ENCODE measurements at places on chromosomes 7 and 10.

DNA sequence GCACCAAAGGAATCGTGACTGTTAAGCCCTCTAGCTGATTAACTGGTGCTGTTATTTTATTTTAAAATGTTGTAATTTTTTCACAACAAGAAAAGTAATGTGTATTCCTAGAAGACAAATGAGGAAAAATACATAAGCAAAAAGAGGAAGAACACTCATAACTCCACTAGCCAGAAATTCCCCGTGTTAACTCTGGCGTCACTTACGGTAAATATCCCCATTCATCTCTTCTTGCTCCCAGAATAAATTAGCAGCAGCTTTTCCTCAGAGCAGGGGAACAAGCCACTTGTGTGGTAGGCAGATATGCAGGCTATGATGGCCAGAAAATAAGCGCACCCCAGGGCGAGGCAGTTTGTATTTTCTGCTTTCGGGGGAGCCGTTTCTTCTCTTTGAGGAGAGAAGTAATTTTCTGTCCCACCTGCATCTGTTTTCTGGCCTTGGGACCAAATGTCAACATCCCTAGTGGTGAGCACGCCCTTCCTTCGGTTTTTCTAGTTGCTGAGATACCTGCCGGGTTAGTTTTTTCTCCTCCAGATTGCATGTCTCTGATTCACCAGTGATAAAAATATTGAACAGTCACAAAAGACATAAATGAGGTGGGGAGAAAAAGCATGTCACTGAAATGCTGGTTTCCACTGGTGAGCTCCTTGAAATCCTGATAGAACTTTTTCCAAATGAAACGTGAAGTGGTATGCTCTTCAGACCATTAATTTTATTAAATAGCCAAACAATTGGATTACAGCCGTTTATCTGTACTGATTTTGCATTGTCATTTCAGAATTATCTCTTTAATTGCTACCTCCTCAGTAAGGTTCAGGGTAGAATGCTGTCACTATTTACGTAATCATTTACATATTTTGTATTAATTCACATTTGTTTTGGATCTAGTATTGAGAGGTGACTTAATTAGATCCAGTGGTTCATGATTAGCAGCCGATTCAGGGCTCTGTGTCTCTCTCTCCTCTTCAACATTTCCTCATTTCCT, 268.1 kb downstream of the CAMK1D start:
- DNase-seq, result peak; percentile 34

DNA sequence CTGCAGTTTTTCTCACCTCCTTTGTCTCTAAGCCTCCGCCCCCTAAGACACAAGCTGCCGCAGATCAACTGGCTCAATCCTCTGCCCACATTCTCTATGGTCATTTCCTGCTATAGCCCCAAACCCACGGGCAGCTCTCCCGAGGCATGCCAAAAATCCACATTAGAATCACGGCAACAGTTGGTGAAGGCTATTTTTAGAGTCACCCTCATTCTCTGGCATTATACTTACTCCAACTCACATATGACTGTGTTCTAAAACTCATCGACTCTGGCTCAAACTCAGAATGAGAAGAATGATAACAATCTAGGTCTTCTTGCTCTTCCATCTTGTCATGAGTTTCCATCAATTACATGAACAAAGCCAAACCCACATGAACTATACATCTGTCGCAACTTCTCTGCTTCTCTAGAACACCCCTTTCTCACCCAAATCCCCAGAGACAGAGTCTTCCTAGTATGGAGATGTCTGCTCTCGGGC, 10.9 kb upstream of the KIAA1549 start:
- peak; percentile 31 for DNase-seq

DNA sequence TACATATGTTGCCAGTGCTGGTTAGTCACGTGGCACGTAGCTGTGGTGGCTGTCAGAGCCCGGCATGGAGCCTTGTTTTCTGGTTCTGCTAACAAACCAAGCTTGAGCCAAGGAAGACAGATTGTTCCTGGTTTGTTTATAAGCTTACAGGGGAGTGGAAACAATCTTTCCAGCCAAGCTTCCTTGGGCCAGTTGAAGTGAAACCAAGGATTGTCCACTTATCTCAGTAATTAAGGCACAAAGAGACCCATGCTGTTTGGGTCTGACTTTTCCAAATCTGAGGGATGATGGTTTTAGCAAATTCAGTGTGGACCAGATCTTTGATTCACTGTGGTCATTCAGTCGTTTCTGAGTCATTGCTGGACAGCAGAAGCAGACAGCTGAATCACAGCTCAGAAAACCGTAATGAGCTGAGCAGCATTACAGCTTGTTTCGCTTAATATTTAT, 297.3 kb upstream of the COBL start:
- no peak for DNase-seq

DNA sequence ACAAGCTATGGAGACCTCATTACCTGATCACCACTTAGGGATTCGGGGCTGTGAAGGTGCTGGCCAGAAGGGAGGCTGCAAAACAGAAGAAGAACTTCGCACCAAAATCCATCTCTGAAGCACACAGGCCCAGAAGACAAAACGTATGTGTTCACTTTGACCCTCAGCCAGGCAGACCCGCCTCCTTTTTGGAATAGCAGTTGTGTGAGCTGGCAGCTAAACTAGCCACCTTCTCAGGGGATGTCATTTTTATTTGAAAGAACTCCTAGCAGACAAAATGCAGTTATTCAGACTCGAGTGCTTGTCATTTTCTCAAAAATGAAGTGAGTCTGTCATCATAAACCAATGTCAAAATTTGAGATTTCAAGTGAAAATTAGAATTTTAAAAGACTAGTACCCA, 71.7 kb downstream of the TNS3 start:
- peak; percentile 81 for DNase-seq

GRCh38 chr10:99236627-99237309, 1.1 kb upstream of the HPSE2 start:
- DNase-seq, result peak; percentile 4

DNA sequence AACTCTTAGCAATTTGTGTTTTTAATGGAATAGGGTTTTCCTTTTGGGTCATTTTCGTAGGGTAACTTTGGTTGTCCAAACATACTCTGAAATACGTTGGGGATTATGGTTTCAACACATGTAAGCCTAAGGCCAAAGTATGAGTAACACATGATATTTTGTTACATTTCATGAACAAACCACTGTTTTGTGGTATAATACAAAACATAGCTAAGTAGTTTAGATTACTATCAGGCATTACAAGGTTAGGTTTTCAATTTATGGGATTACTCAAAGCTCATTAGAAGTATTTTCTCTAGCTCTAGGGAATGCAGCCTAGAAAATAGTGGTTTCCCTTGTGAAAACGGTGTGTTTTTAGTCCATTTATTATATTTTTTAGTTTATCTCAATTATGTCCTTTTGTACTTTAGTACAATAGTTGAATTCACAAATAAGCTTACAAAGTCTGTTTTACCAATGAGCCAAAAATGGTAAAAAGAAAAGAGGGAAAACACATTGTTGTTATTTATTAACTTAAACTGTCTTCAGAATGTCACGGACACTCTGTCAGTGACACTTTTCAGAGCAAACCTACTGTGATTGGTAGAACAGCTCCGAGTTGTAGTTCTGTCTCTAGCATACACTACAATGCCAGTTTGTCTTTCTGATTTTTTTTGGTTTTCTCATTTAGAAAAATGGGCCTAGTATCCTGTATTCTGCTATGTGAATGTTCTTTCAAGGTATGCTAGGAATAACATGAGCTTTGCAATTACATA, 473.7 kb downstream of the SUGCT start:
- DNase-seq, result no peak

GRCh38 chr7:44307905-44308595, 17.3 kb downstream of the CAMK2B start:
- DNase-seq, result peak; percentile 15

- no peak for DNase-seq
Observed at GRCh38 chr7:51611937-51612336, 295.3 kb upstream of the COBL start.

- no peak for DNase-seq
Observed at GRCh38 chr7:148022832-148023231, 567.7 kb upstream of the C7orf33 start.

GRCh38 chr7:86863452-86863851, 196.0 kb downstream of the ELAPOR2 start:
- DNase-seq, result no peak

- DNase-seq, result no peak
Observed at GRCh38 chr10:79459243-79459642, 13.8 kb upstream of the ZCCHC24 start.

DNA sequence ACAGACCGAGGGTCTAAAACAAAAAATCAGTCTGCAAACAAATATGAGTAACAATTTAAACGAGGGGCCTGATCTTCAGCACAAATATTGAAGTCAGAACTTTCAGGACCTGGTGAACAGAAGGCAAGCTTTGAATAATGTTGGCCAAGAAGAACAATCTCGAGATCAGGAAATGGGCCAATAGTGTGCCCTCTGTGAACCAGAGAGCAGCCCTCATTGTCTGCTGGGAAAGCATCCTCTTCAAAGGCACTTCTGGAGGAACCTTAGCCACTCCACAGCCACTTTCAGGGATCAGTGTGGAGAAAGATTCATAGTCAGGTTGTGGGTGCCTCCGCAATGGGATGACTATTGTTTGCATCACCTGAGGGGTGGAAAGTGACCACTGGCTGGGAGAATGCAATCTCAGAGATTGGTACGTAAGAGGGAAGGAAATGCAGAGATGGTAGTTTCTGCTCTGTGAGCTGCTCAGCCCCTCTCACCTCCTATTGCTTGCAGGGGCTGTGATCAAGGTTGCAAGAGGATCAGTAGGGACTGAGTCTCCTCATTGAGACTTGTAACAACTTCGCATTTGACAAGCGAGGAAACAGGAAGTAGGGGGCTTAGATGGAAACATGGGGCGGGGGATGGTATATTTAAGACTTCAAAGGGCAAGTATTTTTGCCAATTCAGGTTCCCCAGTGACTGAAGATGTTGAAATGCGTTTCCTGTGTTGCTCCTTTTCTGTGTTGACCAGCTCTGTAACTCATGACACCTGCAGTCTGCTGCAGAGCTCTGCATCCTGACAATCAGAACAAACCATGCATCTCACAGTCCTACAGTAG, 28.4 kb upstream of the IFRD1 start:
- no peak for DNase-seq

- DNase-seq, result no peak
Observed at GRCh38 chr10:69486922-69487730, 35.9 kb downstream of the TSPAN15 start.

- no peak for DNase-seq
Observed at GRCh38 chr10:70952401-70952800, 64.0 kb upstream of the PCBD1 start.

DNA sequence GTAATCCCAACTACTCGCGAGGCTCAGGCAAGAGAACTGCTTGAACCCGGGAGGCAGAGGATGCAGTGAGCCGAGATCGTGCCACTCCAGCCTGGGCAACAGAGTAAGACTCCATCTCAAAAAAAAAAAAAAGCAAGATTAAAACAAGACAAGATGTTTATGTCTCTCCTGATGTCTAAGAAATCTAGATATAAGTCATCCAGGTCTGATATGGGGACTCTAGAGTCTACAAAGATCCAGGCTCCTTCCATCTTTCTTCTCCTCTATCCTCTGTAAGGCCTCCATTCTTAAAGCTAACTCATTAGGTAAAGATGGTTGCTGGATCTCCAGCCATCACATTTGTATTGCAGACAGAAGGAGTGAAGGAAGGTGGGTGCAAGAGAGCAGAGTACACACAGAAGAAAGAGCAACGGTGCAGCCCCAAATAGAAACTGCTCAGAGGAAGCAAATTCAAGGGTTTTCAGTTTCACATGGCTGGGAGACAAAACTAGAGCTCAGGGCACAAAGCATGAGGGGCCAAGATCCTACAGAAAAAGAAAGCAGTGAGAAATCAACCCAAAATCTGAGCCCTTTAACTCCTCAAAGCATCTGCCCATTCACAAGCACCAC, 57.6 kb downstream of the USP6NL start:
- no peak for DNase-seq

GRCh38 chr10:29353305-29353704, 64.4 kb downstream of the LYZL1 start:
- no peak for DNase-seq

GRCh38 chr10:43867667-43868565, 219.2 kb upstream of the ZNF32 start:
- no peak for DNase-seq

- DNase-seq, result no peak
Observed at GRCh38 chr7:5488286-5488878, 64.7 kb upstream of the TNRC18 start.

DNA sequence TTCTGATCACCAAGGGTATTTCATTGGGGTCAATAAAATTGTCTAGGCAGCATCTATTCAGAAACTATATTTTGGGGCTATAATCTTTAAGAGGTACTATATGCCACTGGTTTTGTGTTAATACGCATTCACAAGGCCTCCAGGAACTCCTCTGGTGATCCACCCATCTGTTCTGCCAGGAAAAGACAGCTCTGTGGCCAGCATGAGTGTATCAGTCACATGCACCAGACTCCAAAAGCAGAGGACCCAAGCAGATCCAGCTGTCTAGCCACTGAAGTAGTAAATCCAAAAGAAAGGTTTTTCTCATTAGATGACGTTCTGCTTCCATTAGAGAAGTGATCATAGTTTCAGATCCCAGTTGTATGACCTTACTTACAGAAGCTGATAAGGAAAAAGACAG, 199.6 kb upstream of the CELF2 start:
- no peak for DNase-seq

GRCh38 chr7:159066816-159067575, 77.7 kb downstream of the VIPR2 start:
- DNase-seq, result no peak

DNA sequence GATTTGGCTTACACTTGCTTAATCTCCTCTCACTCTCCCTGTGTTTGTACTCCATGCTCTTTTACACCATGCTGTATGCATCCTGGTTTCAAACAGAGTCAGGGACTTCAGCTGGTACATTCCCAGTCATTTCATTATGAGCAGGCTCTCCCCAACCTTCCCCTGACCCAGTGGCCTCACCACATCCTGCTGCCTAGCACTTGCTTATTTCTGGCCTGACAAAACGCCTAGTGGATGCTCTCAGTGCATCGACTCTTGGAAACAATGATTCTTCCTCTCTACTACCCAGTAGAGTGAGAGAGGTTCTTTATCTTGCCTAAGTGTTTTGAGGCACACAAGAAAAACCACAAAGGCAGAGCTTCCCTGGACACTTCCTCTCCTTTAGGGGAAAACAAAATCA, 63.4 kb downstream of the CAV1 start:
- DNase-seq, result no peak

GRCh38 chr7:150951181-150951520, 27.0 kb downstream of the KCNH2 start:
- DNase-seq, result no peak

DNA sequence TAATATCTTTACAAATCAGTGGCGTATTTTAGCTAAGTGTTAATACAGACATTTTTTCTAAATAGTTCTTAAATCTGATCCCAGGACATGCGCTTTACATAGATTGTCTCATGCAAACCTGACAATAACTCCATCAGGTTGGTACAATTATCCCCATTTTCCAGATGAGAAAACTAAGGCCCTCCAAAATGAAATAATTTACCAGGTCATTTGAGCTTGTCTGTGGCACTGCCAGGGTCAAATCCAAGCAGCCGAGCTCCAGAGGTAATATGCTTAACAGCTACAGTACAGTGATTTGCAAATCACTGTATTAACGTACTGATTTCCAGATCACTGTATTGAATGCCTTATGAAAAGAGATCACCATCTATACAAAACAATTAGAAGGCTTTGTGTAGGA, 223.1 kb downstream of the CHCHD3 start:
- DNase-seq, result no peak

Data from trophoblast cell (in vitro differentiated cells and primary cell).